ENCODE measurements at places on chromosomes 2 and 18.

DNA sequence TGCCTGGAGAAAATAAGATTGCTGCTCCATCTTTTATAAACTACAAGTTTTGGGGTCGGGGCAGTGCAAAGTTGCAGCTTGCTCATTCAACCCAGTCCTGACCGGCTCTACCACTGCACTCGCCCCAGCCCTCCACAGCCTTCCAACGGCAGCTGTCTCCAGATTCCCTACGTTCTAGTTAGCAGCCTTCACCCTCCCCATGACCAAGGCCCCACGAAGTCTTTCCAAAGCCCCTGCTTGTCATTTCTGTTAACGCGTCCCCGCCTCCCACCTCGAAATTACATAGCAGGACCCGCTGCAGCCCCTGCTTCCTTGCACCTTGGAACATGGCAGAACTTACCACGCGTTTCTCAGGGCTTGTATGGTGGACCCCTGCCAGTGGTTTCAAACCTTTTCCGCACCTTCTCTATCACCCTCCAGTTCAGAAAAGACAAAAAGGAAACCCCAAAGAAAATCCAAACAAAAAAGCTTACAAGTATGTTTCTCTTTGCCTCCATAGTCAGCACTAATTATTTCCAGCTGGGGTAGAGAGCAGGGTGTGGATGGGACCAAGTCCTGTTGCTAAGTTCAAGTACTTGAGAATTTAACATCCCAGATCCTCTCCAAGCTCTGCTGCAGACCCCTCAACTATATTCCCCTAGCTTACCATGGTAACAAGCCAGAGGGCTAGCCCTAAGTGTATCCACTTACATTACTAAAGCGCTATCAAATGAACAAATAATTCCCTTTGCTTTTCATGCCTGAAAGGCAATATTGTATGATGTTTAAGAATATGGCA, 161.5 kb downstream of the TGIF1 start:
- no peak for DNase-seq

GRCh38 chr2:75646090-75646582, 447 bp upstream of the MRPL19 start:
- DNase-seq: no peak

DNA sequence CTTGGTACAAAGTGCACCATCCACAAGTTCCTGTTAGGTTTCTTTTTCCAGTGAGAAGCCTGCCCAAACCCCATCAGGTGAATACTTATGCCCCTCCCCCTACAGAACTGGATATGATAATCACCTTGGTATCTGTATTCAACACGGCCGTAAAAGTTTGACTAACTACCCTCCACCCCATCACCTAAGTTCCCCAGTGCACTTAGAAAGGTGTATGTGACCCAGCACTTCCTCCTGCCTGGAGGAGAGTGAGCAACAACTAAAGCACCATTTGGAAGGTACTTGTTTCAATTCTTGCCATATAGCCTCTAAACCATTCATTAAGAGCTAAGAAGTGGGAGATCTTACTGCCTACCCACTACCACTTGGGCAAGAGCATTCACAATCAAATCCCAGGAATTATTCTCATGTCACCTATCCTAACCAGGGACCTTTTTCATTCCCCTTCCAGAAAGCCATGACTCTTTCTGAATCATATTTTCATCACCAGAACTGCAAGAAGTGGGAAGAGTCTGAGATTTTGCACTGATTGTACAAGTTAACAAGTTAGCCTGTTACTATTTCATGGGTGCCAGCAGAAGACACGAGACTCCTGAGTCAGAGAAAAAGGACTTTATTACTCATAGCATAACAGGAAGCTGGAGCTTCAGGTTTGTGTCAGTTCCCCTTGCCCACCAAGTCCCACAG, 53.5 kb upstream of the NDUFV2 start:
- DNase-seq: no peak

DNA sequence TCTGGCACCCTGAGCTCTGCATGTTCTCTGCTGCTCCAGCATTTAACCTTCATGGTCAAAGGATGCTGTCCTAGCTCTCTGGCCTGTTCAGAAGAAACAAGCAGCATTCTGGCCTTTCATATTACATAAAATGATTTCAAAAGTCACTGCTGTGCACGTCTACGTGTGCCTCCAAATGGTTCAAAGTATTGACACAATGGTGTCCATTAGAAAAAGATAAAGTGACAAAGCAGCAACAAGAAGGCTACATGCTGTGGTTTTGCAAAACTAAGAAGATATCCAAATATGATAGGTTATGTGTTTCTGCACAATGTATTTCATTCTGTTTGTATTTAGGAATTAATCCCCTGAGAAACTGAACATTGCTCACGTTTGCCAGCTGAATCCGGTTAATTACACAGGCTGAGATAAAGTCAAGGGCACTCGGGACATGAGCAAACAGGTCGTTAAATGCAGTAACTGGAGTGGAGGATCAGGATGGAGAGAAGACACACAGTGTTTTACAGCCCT, 258.5 kb downstream of the DOK6 start:
- DNase-seq: no peak

- no peak for DNase-seq
Measured at GRCh38 chr2:223460774-223461211, 141.4 kb downstream of the SCG2 start.

- no peak for DNase-seq
Measured at GRCh38 chr2:46315103-46315890, 18.1 kb downstream of the EPAS1 start.

GRCh38 chr2:38750011-38750890, 910 bp downstream of the SRSF7 start:
- no peak for DNase-seq

DNA sequence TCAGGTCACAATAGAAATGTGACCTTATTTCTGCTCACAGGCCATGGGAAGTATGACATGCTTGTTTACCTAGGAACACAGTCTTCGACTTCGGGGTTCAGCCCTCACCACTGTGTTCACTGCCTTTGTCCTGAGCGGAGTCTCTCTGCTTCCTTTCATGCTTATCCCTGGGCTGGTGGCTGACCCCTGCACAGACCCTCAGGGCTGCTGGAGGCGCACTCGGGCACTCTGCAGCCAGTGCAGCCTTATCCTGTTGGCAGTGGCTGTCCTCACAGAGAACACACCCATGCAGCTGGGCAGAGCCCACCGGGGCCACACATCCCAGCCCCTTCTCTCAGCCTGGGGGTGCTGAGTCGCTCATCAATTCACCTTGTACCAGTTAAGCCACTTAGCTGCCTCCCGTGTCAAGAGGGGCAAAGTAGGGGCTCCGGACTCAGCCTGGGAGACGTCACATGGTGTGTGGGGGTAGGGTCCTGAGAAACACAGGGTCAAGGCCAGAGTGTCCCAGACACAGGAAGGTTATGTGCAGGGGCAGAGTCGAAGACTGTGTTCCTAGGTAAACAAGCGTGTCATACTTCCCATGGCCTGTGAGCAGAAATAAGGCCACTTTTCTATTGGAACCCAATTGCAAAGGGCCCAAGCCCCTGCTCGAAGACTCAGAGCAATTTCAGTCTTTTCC, 107.5 kb downstream of the FAM210A start:
- no peak for DNase-seq

DNA sequence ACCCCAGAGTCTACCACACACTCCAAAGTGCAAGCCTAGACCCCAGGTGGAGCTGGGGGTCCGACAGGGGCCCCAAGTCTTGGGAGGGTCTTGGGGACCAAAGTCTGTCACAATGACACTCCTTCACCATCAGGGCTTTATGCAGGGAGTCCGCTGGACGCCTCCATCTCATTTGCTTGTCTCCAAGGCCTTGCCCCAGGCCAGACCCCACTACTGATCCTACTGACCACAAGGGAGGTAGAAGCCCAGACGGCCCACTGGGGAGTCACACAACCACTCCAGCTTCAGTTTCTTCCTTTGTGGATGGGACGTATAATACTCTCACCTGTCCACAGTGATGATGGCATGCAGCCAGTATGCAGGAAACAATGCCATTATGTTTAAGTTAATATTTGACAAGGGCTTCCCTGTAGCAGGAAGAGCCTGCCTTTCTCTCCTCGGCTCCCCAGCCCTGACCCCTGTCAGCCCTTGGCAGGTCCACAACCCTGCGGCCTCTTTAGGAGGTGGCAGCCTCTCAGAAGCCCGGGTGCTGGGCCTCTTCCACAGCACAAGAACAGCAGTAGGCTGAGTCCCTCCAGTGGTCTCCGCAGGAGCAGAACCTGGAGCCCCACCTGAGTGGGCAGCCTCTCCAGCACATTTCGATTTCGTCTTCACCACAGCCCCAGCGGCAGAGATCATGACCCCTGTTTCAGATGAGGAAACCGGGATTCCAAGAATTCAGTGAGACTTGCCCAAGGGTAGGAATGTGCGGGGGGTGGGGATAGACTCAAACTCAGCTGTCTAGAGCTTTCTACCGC, 6.5 kb downstream of the BIN1 start:
- DNase-seq: no peak

DNA sequence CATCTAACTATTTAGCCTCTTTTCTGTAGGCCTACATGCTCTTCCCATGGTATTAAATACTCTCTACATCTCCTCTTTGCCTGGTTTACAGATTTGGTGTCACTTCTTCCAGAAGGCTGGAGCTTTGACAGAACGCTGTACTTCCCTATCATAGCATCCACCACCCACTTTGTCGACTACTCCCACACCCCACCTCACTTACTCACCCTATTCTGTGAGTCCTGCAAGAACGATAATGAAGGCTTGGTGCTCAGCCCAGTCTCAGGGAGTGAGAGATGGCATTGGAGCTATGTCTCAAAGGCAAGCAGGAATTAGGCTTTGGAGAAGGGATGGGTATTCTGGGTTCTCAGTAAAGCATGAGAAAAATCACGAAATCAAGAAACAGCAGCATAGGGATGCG, 20.3 kb upstream of the KDM3A start:
- no peak for DNase-seq

DNA sequence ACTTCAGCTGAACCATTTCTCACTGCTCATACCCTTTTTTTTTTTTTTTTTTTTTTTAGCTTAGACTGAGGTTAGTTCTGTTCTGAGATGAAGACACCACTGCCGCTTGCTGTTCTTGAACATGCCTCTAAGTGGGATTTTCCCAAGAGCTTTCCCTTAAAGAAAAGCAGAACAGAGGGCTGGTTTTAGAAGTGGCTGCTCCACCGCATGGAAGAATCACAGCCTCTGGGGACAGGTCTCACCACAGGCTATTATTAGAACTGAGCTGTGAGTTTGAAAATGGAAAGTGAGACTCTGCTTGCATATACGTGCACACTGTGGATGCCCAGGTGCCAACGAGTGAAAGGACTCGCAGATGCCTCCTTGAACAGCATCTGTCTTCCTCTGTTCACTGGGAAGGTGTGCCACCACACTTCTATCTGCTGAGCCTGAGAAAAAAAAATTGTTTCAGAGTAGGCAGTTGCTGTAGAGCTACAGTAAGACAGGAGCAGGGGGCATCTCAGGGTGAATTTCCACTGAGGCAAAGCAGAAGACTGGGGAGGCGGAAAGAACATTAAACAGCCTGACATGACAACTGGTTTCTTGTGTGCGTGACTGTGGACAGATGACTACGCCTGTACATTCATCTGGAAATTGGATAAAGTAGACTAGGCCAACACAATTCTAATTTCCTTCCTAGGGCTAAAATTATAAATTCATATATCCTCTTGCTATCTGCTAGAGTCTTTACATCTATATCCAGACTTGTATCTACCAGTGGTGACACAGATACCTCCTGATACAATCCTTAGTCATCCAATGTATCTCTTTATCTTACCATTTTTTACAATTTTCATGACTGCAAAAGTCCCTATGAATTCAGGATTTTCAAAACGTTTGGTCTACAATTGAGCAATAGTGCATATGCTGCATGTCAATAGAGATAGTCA, 1045.7 kb upstream of the CELF4 start:
- DNase-seq: no peak

- no peak for DNase-seq
Measured at GRCh38 chr2:20189299-20189931, 35.5 kb downstream of the SDC1 start.

DNA sequence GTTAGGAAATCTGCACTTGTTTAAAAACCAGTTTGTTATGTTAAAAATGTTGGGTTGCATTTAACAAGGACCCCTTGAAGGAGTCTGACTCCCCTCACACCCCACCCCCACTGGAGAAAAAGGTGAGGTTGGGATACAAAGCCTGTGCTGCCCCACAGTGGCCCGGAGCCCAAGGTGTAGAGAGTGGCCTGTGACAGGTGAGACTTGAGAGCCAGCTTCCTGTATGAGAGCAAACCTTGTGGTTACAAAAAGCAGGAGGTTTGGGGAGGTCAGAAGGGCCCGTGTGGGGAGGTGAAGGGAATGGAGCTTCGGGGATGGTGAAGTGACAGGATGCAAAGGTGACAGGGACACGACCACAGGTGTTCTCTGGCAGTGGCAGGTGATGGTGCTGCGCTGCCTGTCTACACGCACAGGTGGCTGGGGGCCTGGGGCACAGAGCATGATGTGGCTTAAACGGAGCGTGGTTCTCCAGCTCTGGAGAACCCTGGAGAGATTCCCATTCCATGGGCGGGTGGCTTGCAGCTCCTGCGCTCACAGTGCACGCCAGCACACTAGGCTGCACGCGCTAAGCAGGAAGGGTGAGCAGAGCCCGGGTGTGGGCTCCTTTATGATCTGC, 29.0 kb downstream of the IMPA2 start:
- no peak for DNase-seq

DNA sequence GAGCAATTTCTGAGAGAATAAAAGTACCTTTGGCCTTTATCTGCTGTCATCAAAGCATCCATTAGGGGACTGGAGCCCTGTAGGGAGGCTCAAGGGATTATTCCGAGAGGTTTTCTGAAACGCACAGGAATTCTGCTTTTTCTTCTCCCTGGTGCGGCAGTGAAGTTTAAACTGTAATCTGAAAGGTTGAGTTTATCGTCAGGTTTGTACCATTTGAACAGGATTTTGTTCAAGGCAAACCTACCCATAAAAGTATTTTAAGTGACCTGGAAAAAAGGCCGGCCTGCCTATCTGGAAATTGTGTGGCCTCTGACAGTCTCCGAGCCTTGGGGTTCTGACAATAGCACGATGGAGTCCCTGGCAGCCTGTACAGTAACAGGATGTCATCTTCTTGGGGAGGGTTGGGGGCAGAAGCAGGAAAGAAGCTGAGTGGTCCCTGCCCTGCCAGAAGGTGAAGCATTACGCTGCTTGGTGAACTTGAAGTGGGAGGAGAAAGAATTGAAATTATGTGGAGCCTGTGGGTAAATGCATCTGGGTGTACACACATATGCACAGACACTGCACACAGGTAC, 272.0 kb downstream of the CYRIA start:
- DNase-seq: no peak

- no peak for DNase-seq
Measured at GRCh38 chr18:70425236-70425635, 136.4 kb downstream of the SOCS6 start.

DNA sequence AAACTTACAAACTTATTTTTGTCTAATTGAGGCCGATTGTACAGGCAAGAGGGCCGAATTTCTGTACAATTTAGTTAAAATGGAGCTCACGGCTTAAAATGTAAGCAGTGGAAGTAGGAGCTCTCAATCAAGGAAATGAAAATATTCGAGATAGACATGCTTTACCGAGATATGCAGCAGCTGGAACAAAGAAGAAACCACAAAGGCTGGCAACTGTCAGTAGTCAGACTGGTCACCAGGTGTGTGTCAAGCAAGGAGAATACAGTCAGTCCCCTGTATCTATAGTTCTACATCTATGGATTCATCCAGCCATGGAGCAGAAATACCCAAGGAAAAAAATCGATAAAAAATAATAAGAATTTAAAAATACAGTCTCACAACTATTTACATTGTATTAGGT, 122.6 kb downstream of the WDSUB1 start:
- no peak for DNase-seq
